ENCODE measurements at places on chromosomes 3 and 15. TPM values are rescaled to one million over a fixed set of nuclear protein-coding genes. Genes with fewer than 3 reads are reported as not detected.

- DNase-seq = no peak
Measured at GRCh38 chr3:129560269-129560787, 17.4 kb downstream of the H1-8 start.

- DNase-seq = no peak
Measured at GRCh38 chr3:49720855-49721595, 1.5 kb upstream of the AMIGO3 start.

GRCh38 chr3:194869482-194870169 lies 183.9 kb downstream of the FAM43A start:
- no peak for DNase-seq

- no peak for DNase-seq
Measured at GRCh38 chr3:185540695-185541094, 11.7 kb downstream of the LIPH start.

DNA sequence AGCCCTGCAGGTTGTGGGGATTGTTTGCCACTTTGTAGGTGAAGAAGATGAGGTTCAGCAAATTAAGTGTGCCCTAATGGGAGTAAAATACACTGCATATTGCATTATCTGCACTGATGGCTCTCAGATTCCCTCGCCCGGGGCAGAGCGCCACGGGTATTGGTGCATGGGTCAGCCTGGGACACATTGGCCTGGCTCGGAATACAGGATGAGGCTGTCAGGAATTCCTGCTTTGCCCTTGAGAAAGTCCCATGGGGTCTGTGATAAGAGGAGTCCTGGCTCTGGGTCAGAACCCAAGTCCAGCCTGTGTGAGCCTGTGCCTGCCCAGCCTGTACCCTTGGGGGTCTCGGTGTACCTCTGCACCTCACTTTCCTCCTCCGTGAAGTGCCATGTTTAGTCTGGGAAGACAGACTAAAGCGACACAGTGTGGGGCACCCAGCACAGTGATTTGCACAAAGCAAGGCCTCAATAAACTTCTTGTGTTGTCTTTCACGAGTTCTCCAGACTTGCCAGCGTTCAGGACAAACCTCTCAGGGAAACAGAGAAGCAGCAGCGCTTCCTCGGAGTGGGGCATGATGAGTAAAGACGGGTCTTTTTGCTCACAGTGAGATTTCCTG lies 107.6 kb downstream of the LRRK1 start:
- DNase-seq = no peak

DNA sequence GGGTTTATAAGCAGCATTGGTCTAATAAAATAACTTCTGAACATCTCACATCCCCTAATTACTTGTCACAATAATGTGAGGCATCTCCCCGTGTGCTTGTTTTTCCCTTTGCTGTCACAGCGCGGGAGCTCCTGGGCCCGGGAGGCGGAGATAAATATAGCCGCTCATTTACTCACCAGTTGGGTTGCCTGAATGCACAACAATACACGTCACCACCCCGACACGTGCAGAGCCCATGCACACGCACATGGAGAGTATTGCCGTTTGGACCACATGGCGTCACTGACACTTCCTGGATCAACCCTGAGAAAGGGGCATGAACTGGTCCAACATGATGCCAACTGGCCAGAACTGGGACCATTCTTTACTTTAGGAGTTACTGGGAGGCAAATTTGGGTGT lies 76.2 kb downstream of the MRPL46 start:
- DNase-seq = no peak

- DNase-seq = no peak
Measured at GRCh38 chr3:171777596-171777995, 32.7 kb downstream of the PLD1 start.

- no peak for DNase-seq
Measured at GRCh38 chr3:15488002-15488401, 33.5 kb downstream of the COLQ start.

GRCh38 chr15:25345943-25346342 lies 92.9 kb downstream of the UBE3A start:
- no peak for DNase-seq

DNA sequence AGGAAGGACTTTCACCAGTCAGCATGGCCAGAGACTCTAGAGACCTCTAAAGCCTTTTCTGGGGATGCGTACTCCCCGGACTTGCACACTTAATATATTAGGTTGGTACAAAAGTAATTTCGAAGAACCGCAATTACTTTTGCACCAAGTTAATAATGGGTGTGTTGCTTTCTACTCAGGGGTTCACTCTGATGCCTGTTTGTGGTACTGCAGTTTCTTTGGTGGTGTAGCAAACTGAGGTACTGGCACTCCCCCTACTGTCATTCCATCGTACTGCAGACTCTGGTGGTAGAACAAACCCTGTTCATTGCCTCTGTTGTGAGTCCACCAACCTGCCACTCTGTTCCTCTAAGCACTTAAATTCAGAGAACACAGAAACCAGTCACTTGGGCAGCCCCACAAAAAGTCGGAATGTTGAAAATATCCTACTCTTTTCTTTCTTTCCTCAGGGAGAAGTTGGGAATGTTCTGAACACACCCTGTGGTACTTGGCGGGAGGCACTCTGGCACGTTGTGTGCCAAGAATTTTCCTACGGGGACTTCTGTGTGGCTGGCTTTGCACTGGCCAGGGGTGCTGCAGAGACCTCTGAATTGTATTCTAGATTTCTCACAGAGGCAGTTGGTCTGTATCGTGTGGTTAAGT lies 46.3 kb downstream of the GABRG3 start:
- peak; percentile 38 for DNase-seq

- no peak for DNase-seq
Measured at GRCh38 chr3:40872258-40872920, 326.9 kb upstream of the CTNNB1 start.

DNA sequence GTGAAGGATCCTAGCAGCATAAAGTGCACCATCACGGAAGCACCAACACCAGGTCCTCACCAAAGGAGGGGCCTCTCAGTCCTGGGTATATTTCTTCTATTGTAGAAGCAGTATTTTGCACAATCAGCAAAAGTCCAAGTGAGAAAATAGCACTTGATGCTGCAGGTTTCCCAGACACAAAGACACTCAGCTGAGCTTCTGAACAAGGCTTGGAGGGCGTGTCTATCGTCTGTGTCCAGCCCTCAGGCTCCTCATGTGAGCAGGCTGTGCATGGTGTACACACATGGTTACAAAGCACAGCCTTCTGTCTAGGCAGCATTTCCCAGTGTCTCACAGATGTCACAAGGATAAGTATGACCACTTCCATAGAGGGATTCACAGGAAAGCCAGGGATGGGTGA lies 98.3 kb upstream of the SPATA12 start:
- DNase-seq = no peak

GRCh38 chr3:48503401-48504050 lies 448 bp downstream of the SHISA5 start:
- peak; percentile 13 for DNase-seq

GRCh38 chr3:171768281-171768900 lies 41.9 kb downstream of the PLD1 start:
- no peak for DNase-seq

DNA sequence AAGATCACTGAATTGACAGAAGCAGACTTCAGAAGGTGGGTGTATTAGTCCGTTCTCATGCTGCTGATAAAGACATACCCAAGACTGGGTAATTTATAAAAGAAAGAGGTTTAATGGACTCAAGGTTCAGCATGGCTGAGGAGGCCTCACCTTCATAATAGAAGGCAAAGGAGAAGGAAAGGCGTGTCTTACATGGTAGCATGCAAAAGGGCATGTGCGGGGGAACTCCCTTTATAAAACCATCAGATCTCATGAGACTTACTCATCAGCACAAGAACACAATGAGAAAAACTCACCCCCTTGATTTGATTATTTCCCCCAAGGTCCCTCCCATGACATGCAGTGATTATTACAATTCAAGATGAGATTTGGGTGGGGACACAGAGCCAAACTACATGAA lies 416.3 kb upstream of the EPHA3 start:
- no peak for DNase-seq

GRCh38 chr3:132418916-132419315 lies 1.6 kb downstream of the DNAJC13 start:
- DNase-seq = no peak

- no peak for DNase-seq
Measured at GRCh38 chr3:119731560-119732343, 28.9 kb downstream of the CFAP91 start.

GRCh38 chr15:51281368-51281967 lies 56.9 kb downstream of the CYP19A1 start:
- DNase-seq = peak; percentile 14

DNA sequence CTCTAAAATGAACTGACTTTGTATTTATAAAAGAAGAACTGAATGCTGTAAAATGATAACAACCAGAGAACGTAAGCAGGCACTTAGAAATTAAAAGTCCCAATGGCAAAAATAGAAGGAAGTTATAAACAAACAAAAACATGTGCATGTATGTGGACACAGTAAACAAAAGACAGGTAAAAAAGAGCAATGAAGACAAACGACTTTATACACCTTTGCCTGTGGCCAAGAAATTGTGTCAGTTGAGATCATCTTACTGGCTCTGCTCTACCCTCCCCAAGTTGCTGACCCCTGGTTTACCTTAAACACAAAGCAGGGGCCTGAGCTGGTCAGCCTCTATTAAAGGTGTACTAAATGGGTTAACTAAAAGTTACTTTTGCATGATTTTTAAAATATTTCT lies 41.7 kb upstream of the GP5 start:
- DNase-seq = no peak

GRCh38 chr15:100919481-100920405 lies 586 bp downstream of the LRRK1 start:
- peak; percentile 22 for DNase-seq

- DNase-seq = no peak
Measured at GRCh38 chr3:13620281-13620680, 71.4 kb downstream of the FBLN2 start.

GRCh38 chr3:38561746-38562466 lies 65.8 kb downstream of the EXOG start:
- no peak for DNase-seq

DNA sequence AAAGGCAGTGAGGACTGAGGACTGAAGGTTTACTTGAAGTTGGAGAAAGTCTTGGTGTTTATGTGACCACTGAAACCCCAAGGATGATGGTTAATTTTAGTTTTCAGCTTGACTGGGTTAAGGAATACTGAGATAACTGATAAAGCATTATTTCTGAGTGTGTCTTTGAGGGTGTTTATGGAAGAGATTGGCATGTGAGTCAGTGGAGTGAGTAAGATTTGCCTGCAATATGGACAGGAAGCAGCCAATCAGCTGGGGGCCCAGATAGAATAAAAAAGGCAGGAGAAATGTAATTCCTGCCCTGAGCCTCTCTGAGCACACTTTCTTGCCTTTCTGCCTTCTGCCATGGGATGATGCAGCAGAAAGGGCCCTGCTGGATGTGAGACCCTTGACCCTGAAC lies 92.4 kb downstream of the KBTBD8 start:
- no peak for DNase-seq

DNA sequence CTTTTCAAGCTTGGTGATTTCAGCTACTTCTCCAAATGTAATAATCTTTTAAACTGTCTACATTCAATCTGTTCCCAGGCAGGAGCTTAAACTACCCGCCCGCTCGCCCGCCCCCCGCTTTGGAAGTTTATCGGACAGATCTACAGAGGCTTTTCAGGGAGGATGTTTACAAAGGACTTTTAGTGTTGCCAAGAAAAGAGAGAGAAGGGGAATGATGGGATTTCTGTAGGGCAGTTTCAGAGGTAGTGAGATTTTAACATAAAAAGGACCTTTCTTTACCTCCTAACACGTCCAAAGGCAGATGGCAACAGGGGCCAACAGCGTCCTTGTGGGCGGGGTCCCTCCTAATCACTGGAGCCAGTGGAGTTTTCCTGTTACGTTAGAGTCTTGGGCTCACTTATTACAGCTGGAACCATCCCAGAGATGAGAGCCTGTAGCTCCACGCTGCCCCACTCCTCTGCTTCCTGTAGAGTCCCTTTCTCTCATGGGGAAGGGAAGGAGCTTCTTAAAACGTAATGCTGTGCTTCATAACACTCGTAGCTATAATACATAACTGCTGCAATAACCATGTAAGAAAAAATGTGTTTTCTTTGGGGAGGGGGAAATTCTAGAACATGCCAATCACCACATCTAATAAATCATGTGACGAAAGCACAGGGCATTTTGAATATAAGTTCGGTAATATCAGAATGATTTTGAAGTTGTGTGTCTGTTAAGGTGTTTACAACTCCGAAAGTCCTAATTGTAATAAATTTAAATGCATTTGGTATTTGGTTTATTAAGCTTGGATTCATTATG lies 30.9 kb downstream of the HES1 start:
- DNase-seq = no peak

GRCh38 chr3:128067489-128067888 lies 15.3 kb downstream of the SEC61A1 start:
- no peak for DNase-seq

DNA sequence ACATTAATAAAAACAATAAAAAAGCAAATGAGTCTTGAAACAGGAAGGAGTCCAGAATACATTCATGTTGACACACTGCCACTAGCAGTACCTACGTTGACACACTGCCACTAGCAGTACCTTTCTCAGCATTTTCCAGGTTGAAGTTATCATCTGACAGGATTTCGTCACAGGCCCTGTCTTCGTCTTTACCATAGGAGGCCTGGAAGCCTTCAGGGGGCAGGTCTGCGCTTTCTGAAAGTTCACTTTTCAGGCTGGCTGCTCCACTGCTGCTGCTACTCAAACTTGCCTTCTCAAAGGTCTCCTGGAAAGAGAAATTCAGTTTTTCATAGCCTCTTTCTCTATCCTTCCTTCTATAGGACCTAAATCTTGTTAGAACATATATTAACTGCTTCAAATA lies 194.7 kb downstream of the NEK10 start:
- no peak for DNase-seq

DNA sequence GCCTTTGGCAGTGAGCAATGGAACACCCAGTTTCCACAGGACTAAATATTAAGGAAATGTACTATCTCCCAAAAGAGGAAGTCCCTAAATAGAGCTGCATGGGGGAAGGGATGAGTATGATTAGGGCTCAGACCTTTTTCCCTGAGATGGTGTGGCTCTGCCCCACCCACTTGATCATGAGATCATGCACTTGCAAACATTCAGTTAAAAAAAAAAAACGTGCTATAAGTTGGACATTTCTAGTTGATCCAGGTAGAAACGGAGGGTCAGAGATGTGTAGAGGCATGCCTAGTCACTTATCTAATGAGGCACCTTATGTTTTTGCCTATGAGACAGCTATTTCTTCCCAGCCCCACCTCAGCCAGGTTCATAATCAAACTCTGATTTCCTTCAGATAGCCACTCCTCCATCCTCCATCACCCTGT lies 24.5 kb upstream of the SSR3 start:
- DNase-seq = no peak

- no peak for DNase-seq
Measured at GRCh38 chr15:101368861-101369642, 74.0 kb upstream of the SNRPA1 start.

- DNase-seq = no peak
Measured at GRCh38 chr3:100992231-100993012, 799 bp downstream of the ABI3BP start.

XCR1 gene
- not detected for total RNA-seq

LRRC49 gene
- 0.50 TPM for total RNA-seq

FHIT gene
- 9.0 TPM for total RNA-seq

C2CD4A gene
- total RNA-seq = 0.20 TPM

TMEM40 gene
- not detected for total RNA-seq

DYNC1LI1 gene
- 34.7 TPM for total RNA-seq

RPL14 gene
- 3,196 TPM for total RNA-seq

MCTP2 gene
- total RNA-seq = 12.1 TPM

B4GALT4 gene
- total RNA-seq = 14.2 TPM

EPHB1 gene
- not detected for total RNA-seq

CCDC39 gene
- not detected for total RNA-seq

Measured in activated naive CD8-positive, alpha-beta T cell treated with anti-CD3 and anti-CD28 coated beads for 36 hours (primary cell).